Uterus (tissue), 4 donors: ENCODE measurements at places on chromosomes 5 and 9.
A peak's percentile ranks its signal among the peaks of the same experiment; 100 is the strongest.

DNA sequence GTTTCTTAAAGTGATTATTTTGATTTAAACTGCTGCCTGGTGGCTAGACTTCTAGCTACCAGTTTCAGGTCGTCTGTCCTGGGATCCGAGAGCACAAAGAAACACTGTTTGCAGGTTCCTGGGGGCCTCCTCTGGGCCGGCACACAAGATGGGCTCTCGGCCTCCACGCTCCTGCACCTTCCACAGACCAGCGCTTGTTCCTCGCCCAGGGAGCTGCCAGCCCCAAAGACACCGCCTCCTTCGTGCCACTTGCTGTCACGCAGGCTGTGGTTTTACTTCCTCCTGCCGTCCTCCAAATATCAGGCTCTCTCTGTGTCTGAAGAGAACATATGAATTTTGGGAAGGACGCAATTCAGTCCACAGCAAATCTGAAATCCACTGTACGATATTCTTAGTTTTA is 105.8 kb downstream of the ROR2 start:
- DNase-seq = no peak

DNA sequence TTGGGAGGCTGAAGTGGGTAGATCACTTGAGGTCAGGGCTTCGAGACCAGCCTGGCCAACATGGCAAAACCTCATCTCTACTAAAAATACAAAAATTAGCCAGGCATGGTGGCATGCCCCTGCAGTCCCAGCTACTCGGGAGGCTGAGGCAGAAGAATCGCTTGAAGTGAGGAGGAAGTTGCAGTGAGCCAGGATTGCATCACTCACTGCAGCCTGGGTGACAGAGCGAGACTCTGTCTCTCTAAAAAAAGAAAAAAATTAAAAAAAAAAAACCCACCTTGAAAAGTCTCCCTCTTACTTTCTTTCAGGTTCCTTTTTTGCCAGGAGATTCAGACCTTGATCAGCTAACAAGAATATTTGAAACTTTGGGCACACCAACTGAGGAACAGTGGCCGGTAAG is 34.2 kb downstream of the CDK7 start:
- DNase-seq = no peak

DNA sequence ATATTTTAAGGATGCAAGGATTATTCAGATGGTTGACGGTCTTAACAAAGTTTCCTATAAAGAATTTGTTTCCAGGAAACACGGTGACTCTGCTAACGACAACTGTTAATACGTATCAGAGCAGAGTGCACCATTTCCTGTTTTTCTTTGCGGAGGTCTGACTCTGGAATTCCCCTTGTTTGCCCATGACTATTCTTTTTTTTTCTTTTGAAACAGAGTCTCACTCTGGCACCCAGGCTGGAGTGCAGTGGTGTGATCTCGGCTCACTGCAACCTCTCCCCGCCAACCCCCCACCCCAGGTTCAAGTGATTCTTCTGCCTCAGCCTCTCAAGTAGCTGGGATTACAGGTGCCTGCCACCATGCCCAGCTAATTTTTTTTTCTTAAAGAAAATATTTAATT is 115.9 kb downstream of the CDC42SE2 start:
- no peak for DNase-seq

- peak; percentile 100 for DNase-seq
Observed at GRCh38 chr9:114587345-114588202, at the start of gene ATP6V1G1. Gene ATP6V1G1, plus strand, starts transcription at chr9:114587769. Its CDS starts 70 bp downstream, at chr9:114587839.
